ENCODE measurements at places on chromosomes 2 and 18.

- no peak for DNase-seq
These were observed 16.5 kb downstream of the DOK1 start for GRCh38 chr2:74571058-74571457.

DNA sequence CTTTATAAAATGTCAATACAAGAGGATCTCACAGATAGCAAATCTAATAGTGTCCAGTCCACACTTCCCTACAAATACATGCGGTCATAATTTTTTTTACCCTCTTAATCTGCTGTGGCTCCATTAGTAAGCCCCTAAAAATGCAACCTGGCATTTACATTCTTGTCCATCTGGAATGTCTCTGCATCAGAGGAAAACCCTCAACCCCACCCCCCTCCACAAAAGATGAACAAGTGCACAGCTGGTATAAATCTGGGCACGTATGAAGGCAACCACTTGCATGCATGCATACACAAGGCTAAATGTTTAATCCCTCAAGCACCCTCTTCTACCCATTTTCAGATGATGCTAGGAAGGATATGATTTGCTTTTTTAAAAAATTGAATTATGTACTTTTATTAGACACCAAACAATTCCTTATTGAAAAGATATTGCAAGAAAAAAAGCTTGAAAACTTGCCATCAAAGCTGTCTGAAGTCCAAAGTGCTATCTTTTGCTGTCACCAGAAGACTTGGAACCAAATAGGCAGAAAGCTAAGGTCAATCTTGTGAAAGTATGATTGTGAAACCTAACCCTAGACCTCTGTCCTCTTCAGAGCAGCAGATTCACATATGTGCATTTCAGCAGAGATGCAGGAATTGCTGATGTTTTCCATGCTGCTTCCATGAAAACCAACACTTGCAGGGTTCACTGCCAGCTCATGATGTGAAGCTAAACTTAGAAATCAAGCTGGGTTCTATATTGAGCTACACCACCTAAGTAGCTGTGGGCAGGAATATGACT, 39.0 kb downstream of the IRS1 start:
- DNase-seq, result no peak

- DNase-seq, result no peak
These were observed 105.8 kb downstream of the RIT2 start for GRCh38 chr18:43009674-43010073.

- DNase-seq, result no peak
These were observed 160.5 kb downstream of the XIRP2 start for GRCh38 chr2:167048829-167049228.

DNA sequence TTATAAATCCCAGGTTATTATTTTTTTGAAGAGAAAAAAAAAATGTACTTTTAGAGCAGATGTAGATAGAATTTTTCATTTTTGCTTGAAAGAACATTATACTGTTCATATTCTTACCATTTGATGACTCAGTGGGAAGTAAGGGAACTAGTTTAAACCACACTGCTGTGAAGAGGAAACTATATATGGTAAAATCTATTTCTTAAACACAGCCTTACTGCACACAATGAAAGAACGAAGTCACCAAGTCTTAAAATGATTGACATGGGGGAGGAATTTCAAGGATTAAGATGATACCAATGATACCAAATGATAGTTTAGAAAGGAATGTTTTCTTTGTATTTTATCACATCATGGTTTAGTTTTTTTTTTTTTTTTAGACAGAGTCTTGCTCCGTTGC, 5.0 kb downstream of the ACTR2 start:
- no peak for DNase-seq

- DNase-seq, result no peak
These were observed 504 bp downstream of the ASAP2 start for GRCh38 chr2:9206991-9207640.

- no peak for DNase-seq
These were observed 510.9 kb upstream of the CELF4 start for GRCh38 chr18:38076346-38077070.

- no peak for DNase-seq
These were observed 64.1 kb downstream of the BCL2 start for GRCh38 chr18:63255435-63255834.

GRCh38 chr18:28127228-28127627, 49.7 kb downstream of the CDH2 start:
- DNase-seq, result no peak

- no peak for DNase-seq
These were observed 191.4 kb downstream of the SPP2 start for GRCh38 chr2:234241656-234242458.

DNA sequence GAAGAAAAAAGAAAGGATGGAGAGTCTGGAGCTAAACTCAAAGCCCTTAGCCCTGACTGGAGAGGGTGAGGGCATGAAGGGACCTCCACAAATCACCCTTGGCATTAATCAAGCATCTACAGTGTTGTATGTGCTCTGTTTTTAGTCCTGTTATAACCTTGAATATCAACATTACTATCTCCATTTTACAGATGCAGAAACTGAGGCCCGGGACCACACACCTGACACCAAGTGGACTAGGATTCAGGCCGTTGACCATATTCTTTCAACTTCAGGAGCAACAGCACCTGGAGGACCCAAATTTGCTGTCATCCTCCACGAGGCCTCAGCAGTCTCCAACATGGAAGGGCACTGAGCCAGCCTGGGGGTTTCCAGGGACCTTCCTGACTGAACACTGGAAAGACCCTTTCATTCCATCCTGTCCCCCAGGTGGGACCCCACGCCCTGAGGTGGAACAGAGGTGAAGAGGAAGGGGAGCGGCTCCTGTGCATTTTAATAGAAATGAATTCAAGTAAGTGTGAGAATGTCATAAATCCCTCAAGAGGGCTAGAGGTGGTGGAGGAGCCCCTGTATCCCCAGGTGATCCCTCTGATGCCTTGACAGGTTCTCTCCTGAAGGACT, 41.0 kb downstream of the SERTAD2 start:
- no peak for DNase-seq

GRCh38 chr2:88615822-88616221, 11.4 kb downstream of the EIF2AK3 start:
- DNase-seq, result no peak

- DNase-seq, result no peak
These were observed 348.4 kb upstream of the RAB12 start for GRCh38 chr18:8260827-8261226.

GRCh38 chr2:215466097-215466909, 30.4 kb upstream of the FN1 start:
- no peak for DNase-seq

DNA sequence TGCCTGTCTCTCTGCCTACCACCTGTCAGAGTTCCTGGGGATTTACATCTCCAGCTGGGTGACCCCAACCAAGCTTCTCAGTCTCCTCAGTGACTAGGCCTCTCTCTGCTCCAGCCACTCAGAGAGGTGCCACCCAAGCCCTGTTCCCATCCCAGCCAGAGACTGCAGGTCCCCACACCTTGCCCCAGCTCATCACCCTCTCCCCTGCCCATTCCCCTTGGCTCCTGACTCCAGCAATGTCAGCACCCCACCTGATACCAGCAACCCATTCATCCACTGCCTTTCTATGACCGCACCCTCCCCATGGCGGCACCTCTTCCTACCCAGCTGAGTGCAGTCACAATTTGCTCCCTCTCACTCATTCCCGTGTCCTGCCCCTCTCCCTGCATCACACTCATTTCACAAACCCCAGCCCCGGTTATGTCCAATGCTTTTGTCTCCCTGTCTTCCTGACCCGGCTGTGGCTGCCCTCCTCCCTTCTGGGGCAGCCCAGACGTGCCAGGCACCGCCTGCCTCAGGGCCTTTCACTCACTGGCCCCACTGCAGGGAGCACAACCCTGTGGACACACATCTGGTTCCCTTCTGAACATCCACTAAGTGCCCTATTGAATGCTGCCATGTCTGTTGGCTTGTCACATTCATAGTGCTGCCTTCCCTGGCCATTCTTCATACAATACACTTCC, 494.8 kb upstream of the HS6ST1 start:
- DNase-seq, result no peak

DNA sequence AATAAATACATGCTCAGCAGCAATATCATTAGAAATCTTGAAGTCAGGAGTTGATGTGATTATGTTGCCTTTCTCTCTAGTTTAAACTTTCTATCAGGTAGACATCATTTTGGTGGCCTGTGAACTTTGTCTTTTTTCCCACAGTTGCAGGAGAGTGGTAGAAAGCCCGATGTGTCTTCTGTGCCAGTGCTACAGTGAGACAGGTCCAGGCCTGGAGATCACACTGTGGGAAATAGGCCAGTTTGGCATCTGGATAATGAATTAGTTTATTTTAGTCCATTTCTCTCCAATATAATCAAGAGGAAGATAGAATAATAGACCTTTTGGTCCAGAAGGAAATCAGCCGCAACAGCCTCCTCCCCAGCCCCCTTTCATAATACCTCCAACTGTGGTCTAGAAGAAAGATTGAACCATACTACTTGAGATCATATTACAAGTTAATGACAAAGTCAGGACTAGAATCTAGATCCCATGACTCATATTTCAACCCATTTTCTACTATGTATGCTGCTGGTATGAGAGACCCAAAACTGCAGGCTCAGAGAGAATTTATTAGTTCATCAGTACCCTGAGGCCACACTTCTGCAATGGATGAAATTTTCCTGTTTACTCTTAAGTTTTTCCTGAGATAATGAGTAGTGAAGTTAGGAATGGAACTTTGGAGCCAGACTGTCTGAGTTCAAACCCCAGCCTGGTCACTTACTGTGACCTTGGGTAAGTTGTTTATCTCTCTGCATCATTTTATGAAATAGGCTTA, 20.6 kb downstream of the KCMF1 start:
- no peak for DNase-seq

GRCh38 chr2:72347081-72347480, 199.4 kb upstream of the CYP26B1 start:
- DNase-seq, result no peak

- no peak for DNase-seq
These were observed 111.0 kb downstream of the MAIP1 start for GRCh38 chr2:200066417-200066816.

- DNase-seq, result no peak
These were observed 2.0 kb downstream of the ANO7 start for GRCh38 chr2:241190291-241190981.
